ENCODE measurements at places on chromosomes 2 and 18.

DNA sequence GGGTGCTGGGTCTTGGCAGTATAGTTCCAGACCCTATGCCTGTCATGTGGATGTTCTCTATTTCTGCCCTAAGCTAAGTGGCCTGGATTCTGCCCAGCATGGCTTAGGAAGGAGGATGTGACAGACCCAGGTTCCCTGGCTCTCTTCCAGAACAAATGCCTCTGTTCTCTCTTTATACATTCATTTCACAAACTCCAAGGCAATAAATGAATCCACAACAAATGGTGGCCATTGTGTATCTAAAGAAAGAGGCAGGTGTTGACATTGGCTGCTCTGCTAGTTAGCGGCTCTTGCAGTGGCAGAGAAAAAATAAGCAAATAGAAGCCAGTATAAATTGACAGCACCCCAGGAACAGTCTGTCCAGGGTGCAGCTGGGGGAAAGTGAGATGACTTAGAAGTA lies 298.6 kb downstream of the SUCLG1 start:
- DNase-seq: no peak

DNA sequence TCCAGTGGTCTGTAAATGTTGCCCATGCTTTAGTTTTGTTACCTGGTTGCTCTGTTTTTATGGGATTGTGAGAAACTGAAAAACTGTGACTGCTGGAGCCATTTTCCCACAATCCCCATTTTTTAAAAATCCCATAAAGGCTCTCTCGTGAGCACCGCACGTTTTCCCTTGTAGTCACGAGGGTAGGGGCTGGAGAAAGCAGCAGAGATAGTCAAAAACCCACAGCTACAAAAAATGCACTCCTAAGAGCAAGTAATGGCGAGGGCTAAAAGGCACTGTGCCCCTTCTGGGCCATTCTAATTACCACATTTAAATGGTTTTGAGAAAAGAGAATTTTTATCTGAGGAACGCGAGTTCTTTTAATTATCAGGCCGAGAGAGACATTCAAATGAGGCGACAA lies 1.8 kb upstream of the CTDP1 start:
- no peak for DNase-seq

- DNase-seq: no peak
Observed at GRCh38 chr2:137178951-137179377, 413.6 kb downstream of the THSD7B start.

DNA sequence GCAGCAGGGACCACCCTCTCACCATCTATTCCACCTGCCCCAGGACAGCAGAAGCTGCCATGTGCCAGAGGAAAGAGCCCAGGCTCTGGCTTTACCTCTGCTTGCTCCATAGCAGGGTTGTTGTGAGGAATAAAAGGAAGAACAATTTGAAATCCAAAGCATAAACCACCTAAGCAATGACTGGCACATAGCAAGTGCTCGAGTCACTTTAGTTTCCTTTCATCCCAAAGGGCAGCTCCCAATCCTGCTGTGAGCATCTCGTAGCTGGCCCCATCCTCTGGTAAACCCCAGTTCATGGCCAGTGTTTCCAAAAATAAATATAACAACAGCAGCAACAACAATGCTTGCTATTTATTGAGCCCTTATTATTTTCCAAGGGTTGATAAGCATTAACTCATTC lies 923.5 kb downstream of the EPHA4 start:
- DNase-seq: no peak

DNA sequence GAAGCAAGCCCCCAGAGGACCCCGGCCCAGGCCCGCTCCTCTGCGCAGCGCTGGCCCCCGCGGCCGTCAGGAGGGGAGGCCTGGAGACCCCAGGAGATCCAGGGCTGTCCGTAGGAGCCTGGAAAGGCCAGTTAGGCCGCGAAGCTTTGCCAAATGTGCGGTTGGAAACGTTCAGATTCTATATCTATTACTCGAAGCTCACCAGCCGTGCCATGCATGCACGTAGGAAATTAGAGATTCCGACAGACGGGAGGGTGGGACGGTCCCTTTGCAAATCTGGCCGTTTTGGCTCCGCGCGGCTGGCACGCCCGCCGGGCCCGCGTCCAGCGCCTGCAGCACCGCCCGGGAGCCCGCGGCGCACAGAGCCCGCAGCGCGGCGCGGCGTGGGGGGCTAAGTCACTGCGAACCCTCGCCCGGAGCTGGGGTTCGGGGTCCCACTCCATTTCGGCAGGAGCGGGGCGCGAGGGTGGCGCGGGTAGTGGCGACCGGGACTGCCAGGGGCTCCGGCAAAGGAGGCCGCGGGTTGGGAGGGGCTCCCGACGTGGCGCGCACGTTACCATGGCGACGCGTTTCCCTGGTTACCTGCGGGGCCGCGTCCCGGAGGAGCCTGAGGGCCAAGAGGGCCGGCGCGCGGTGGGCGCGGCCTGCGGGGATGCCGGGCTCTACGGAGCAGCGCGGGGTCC lies 488.6 kb upstream of the SMIM21 start:
- peak; percentile 9 for DNase-seq

GRCh38 chr2:158011055-158011771 lies 90.5 kb upstream of the UPP2 start:
- no peak for DNase-seq

DNA sequence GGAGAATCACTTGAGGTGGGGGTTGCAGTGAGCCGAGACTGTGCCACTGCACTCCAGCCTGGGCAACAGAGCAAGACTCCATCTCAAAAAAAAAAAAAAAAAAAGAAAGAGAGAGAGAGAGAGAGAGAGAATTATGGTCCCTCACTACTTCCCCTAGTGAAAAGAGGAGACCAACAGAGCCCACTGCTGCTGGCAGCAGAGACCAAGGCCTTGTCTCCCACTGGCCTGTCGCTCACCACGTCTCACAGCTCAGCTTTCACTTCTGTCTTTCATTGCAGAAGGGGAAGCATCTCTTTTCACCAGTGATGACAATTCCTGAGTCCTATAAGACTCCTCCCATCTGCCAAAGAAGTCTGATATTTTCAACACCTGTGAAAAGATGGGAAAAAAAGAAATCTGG lies 81.3 kb downstream of the CLHC1 start:
- DNase-seq: no peak

Measured in NCI-H2227 treated with DMSO at 0.1 percent for 48 hours (cell line).